ENCODE measurements at places on chromosomes 6 and 20.

GRCh38 chr6:139653111-139653510, 278.7 kb upstream of the CITED2 start:
- no peaks in the 10 kb centered on the region for H3K36me3 ChIP-seq
- peaks cover 5% of the 10 kb centered on the region for H3K27me3 ChIP-seq
- H3K27ac ChIP-seq = no peak overlapping the region
- DNase-seq = no peak
- H3K4me1 ChIP-seq = no peaks in the 10 kb centered on the region

- no peaks in the 10 kb centered on the region for H3K36me3 ChIP-seq
- no peaks in the 10 kb centered on the region for H3K4me1 ChIP-seq
- no peaks in the 10 kb centered on the region for H3K27me3 ChIP-seq
- H3K27ac ChIP-seq = no peak overlapping the region
- no peak for DNase-seq
- H3K4me3 ChIP-seq = no peak overlapping the region
Observed at GRCh38 chr6:50120300-50120699, 70.6 kb upstream of the DEFB112 start.

DNA sequence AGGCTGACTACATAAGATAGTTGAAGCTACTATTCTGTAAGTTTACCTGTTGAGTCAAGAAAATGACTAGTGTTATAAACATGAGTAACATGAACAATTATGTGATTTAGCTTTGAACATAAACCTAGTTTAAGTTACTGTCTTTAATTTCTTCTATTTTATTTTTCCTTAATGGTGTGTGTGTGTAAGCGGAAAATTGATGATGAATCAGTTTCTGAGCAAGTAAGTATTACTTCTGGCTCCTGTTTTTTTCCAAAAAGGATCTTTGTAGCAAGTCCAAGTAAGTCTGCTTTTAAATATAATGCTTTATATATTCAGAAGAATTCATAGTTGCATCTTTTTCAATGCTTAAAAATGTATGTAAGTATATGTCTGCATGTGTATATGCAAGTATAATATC, 786.8 kb downstream of the EYS start:
- no peak for DNase-seq
- H3K36me3 ChIP-seq = no peaks in the 10 kb centered on the region
- no peak overlapping the region for H3K27ac ChIP-seq
- no peak overlapping the region for H3K4me3 ChIP-seq
- H3K4me1 ChIP-seq = no peaks in the 10 kb centered on the region
- H3K27me3 ChIP-seq = no peaks in the 10 kb centered on the region

- DNase-seq = no peak
- H3K27ac ChIP-seq = no peak overlapping the region
- H3K4me1 ChIP-seq = peaks cover 9% of the 10 kb centered on the region
- H3K36me3 ChIP-seq = peaks cover 6% of the 10 kb centered on the region
- H3K27me3 ChIP-seq = peaks cover 3% of the 10 kb centered on the region
- H3K4me3 ChIP-seq = no peak overlapping the region
Observed at GRCh38 chr6:136795996-136796395, 3.7 kb upstream of the MAP3K5 start.

DNA sequence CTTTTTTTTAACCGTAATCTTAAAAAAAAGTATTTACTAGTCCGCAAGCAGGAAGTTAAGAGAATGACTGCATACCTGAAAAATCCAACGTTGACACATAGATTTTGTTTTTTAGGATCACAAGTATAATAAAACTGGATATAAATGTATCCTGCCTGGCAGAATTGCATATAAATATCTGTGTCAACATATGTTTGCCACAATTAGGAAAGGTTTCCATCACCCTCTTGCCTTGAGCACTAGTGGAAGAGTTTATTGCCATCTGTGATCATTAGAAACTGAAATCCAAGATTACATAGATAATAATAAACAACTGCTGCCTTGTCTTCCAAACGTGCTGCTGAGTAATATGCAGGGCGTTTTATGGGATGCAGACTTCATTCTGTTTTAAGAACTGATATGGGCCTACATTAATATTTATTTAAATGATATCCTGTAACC, 27.9 kb downstream of the PLEKHG1 start:
- DNase-seq = no peak
- peaks cover 25% of the 10 kb centered on the region for H3K4me1 ChIP-seq
- no peak overlapping the region for H3K27ac ChIP-seq

All from activated CD4-positive, alpha-beta memory T cell treated with anti-CD3 and anti-CD28 coated beads for 36 hours (primary cell).